ENCODE measurements at places on chromosomes 5 and 9. TPM values are rescaled to one million over a fixed set of nuclear protein-coding genes. Genes with fewer than 3 reads are reported as not detected.
A peak's percentile ranks its signal among the peaks of the same experiment; 100 is the strongest.

- no peak for DNase-seq
Measured at GRCh38 chr5:141077826-141078225, 16.6 kb upstream of the PCDHB2 start.

DNA sequence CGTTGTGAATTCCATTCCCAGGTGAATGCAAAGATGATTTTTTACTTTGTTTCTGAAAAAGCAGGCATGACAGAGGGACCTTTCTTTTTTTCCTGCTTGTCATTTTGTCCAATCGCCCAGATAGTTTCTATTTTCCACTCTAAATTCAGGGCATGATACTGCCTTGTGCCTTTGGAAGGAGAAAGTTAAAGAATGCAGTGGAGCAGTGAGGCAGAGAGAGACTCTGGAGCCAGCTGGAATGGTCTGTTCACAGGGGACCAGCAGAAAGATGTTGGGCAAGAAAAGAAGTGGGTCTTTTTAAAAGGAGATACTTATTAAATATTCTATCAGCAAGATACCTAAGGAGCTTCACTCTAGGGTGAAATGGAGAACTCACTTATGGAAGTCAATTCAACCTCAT lies 532.3 kb downstream of the BRINP1 start:
- no peak for DNase-seq

GRCh38 chr9:4786599-4786998 lies 6.1 kb upstream of the RCL1 start:
- DNase-seq = no peak

DNA sequence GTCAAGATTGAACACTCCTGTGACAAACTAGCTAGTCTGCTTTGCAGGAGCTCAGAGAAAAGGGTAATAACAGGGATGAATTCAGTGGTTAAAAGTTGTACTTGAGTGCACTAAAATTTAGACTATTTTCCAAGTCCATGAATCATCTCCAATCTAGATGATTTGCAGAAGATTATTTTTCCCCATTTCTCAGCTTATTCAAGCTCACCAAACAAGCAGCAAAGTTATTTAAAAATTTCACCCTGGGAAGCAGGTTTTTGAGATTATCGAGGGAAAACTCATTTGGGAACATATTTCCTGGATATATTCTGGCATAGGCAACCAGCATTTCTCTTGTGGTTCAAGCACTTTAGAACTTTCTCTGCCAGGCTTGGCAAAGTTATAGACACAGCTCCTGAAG lies 311.4 kb downstream of the TLE1 start:
- DNase-seq = no peak

DNA sequence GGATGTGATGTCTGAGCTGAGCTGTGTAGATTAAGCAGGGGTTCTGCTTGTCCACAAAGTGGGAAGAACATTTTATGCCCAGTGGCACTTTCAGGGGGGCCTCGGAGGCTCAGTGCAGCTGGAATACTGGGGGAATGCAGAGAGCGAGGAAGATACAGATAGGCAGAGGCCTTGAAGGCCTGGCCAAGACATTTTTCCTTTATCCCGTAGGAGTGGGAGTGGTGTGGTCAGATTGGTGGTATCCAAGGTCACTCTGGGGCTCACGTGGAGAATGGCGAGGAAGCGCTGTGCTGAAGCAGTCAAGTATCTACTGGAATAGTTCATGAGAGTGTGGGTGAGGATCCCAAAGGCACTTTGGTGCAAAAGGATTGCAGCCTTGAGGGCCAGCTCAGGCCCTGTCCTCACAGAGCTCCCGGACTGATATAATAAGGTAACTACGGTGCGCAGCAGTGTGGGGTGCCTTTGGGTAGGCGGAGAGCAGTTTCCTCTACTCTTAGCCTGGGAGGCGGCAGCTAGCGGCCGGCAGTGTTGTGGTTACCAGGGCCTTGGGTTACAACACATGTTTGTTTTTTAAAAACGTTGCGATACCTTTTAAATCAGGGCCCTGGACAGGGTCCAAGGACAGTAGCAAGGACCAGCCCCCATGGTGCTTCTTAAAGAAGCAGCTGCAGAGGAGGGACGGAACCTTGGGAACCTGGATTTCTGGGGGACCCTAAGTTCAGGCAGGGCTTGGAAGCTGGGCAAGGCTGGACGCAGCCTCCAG lies 10.8 kb upstream of the CCDC69 start:
- peak; percentile 25 for DNase-seq

The SHISAL2B gene
- not detected for polyA plus RNA-seq

The OR1J2 gene
- polyA plus RNA-seq = 0.21 TPM

DNA sequence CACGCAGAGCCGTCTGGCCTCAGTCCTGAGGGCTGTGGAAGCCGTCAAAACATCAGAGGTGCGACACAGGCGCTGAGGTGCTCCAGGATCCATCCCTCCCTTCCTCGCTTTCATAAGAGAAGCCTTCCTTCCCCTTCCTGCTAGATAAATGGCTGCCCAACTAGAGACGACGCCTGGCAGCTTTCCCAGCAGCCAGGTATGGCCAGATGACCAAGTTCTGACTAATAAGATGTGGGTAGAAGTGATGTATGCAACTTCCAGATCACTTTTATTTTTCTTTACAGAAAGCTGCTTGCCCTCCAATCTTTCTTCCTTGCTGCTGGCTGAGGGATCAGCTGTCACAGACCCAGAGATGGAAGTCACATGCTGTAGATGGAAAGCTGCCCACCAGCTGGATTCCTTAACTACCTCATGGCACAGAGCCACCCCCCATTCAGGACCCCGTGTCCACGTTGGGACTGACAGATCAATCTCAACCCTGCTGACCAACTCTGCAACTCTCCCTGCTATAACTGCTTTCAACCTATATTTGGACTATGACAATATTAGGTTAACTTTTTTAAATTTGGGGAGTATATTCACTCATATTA lies 8.8 kb downstream of the MAPK9 start:
- DNase-seq = no peak
